ENCODE measurements at places on chromosomes 11 and 22.

GRCh38 chr11:113465786-113466185 lies 9.4 kb downstream of the DRD2 start:
- DNase-seq = no peak

DNA sequence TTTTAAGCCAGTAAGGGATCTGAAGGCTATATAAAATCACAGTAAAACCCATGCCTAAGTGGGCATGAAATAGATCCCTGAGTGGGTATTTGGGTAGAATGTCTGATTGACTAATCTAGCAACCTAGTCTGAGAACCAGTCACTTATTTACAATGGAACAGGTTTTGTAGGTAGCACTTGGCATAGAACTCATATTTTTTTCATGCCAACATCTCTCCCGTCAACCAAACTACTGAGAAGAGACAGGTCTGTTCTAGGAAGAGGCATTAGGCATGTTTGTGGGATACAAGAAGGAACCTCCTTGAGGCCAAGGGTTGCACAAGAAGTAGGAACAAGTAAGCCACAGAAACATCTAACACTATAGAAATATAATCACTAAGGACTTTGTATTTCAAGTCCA lies 840.4 kb upstream of the TENM4 start:
- no peak for DNase-seq

GRCh38 chr22:25051983-25052710 lies 99.6 kb downstream of the KIAA1671 start:
- no peak for DNase-seq

DNA sequence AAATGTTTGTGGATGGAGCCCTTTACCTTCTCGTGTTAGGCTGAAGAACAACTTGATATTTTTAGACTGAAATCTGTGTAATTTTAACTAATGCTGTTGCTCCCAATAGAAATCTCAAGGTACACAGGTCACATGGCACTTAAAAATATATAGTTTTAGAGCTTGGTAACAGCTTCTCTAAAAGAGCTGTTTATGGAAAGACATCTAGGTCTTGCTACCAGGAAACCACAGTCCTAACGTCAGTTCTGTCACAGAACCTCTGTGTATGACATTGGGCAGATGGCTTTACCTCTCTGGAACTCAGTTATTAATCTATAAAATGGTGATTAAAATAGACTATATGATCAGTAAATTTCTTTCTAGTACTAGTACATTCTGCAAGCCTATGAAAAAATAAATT lies 35.4 kb downstream of the PAK1 start:
- no peak for DNase-seq

- no peak for DNase-seq
These were observed 20.2 kb downstream of the BPIFC start for GRCh38 chr22:32444068-32444467.

DNA sequence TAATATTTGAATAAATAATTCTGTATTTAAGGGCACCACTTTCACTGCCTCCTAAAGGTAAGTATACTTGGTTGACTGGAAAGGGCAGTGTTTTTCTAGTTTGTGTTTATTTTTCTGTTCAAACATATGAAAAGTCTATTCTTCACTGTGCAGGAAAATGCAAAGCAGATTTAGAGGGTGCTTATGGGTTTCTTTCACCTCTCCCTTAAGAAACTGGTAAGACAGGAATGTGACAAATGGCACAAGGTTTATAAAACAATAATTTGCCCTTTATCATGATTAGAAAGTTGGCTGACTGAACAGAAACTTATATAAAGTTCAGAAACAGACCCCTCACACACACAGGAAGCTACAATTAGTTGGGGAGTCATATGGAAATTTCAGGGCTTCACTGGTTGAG lies 60.6 kb downstream of the PLEKHA7 start:
- no peak for DNase-seq

DNA sequence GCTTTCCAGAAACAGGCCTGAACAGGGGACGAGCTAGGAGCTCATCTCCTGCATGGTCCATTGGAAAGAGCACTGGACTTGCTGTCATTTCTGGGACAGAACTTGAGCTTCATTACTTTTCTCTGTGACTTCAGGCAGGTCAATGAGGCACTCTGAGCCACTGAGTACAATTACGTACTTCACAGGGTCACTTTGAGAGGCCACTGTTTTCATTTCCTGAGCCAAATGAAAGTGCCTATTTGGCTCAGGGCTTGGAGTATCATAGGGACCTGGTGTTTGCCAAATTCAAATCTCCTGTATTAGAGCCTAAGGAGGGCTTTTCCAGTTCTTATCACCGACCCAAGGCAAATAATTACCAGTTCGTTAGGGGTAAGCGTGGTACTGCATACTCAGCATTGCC lies 319.3 kb downstream of the CADM1 start:
- DNase-seq = no peak

DNA sequence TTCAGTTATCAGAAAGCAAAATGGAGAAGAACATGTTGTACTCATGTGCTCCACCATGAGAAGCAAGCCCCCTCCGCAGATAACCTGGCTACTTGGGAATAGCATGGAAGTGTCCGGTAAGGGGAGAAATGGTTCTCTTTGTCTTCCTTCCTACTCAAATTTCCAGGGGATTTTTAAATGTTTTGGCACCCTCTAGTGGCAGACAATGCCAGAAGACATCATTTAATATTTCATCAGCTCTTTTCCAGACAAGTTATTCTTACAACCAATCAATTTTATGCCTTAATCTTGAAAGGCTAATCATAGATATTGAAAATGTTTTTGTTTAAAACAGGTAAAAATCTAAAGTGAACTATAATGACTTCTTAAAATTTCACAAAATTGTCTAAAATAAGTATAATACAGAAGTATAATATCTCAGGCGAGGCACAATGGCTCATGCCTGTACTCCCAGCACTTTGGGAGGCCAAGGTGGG lies 15.7 kb downstream of the CRTAM start:
- peak; percentile 25 for DNase-seq

DNA sequence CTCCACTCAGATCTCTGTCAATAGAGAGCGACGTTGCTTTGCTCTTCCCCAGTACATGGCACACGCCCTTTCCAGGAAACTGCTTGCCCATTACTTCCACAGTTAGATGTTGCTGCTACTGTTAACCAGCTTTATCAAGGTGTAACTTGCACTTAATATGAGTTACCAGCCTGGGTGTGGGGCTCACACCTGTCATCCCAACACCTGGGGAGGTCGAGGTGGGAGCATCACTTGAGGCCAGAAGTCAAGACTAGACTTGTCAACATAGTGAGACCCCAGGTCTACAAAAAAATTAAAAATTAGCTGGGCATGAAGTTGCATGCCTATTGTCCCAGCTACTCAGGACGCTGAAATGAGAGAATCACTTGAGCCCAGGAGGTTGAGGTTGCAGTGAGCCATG lies 177.1 kb upstream of the B3GAT1 start:
- DNase-seq = no peak

DNA sequence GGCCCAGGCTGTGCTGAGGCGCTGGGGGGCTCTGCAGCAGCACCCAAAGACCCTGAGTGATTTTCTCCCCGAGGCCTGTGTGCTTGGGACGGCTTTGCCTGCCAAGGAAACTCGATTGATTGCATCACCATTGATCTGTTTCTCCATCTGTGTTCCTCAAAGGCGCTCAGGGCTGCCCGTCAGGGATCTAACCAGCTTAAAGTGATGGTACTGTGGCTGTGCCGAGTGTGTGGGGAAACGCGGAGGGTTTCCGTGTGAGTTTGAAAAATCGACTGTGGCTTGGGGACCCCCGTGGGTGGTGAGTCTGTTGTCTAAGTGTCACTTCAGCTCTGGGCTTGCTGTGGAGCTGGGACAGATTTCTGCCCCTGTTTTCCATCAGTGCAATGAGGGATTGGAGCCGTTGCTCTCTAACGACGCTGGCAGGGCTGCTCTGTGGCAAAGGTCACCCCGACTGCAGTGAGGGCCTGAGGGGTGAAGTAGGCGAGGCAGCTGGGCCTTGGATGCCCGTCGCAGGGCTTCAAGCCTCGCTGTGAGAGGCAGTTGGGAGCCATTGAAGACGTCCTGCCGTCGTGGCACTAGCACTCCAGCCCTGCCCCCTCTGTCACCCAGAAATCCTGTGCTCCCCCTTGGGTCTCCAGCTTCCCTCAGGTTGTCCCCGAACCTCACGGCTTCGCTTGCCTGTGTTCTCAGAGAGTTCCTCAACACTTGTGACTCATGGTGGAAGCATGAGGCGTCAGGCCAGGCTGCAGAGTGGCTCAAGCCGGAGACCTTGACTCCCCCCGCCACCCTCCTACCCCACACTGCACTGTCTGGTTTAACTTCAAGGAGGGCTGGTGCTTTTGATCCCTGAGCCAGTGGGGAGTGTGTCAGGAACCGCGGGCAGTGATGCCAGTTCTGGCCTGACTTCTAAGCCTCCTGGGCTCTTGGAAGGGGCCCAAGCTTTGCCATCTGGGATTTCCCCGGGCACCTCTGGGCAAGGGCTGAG lies 21.8 kb downstream of the CACNA1I start:
- DNase-seq = no peak

GRCh38 chr22:40332319-40332781 lies 13.9 kb upstream of the ADSL start:
- no peak for DNase-seq

GRCh38 chr11:36446135-36446534 lies 63.9 kb downstream of the TRAF6 start:
- DNase-seq = no peak

GRCh38 chr11:30545507-30545906 lies 40.6 kb downstream of the MPPED2 start:
- no peak for DNase-seq

- DNase-seq = no peak
These were observed 100.0 kb downstream of the RPS6KA4 start for GRCh38 chr11:64458997-64459396.

GRCh38 chr11:133936136-133936535 lies 20.6 kb downstream of the IGSF9B start:
- DNase-seq = no peak

DNA sequence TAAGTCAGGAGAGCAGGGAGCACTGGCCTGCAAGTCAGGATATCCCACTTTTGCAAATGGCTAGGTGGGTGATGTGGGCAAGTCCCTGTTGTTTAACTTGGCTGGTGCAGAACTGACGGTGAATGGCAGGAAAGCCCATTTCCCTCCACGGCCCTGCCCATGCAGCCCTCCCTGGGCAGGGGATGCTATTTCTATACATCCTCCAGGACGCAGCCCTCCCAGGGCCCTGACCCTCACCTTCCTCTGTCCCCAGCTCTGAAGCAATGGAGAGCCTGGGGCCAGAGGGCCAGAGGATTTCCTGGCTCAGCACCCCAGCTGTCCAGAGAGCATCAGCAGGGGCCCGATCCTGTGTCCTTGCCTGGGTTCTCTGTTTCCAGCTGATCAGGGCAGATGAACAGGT lies 91.3 kb downstream of the TSPAN18 start:
- no peak for DNase-seq

- DNase-seq = no peak
These were observed 858.8 kb downstream of the TBC1D22A start for GRCh38 chr22:47621253-47621652.

DNA sequence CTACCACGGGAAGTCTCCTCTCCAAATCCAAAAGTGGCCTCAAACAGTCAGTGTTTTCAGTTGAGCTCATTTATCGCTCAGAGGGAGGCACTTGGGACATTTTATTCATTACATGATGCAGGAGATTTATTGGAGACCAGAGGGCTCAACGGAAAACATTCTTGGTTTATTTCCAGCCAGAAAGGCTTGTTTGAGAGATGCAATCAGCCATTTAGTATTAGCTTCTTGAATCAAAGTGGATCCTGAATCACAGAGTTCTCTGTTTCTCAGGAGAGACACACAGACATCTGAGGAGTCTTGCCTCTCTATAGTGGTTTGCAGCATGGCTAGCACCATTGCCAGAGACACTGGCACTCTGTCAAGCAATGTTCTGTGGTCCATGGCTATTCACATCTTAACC lies 31.5 kb downstream of the CD44 start:
- no peak for DNase-seq

- DNase-seq = no peak
These were observed 1059.5 kb downstream of the FAM181B start for GRCh38 chr11:81674211-81674610.

GRCh38 chr11:19164881-19165280 lies 36.9 kb downstream of the CSRP3 start:
- DNase-seq = no peak

- DNase-seq = no peak
These were observed 111.5 kb downstream of the ST3GAL4 start for GRCh38 chr11:126467046-126467370.

DNA sequence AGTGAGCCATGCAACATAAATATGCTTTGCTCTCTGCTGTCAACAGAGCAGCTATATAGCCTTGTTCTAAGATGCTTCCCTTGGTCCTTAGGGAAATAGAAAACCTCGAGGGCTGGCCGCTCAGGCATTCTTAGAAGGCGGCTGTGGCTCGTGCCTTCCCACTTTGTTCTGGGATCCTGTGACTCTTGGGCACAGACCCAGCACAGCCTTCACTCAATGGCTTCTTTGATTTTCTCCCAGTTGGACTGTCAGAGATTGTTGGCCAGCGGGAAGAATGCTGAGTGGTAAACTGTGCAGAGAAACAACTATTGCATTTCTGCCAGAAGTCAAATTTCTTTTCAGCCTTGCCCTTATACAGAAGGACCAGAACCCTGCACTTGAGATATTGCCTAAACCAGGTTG lies 9.5 kb upstream of the MICAL2 start:
- no peak for DNase-seq

- DNase-seq = no peak
These were observed 18.1 kb upstream of the ACR start for GRCh38 chr22:50719814-50720300.

- DNase-seq = no peak
These were observed 30.6 kb downstream of the MUC6 start for GRCh38 chr11:1005928-1006327.

DNA sequence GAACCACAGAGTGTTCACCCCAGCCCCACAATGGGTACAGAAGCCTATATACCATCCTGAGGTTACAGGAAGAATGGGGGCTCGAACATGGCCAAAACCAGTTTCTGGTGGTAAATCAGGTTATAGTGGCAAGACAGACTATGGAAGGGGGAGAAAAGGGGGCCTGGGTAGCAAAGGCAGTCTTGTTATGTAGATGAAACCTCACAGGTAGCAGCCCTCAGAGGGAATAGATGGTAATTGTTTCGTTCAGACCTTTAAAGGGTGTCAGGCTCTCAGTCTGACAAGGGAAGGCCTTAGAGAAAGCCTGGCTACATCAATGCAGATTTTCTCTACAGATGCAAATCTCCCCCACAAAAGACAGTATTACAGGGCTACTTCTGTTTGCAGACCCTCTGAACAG lies 3.4 kb downstream of the CAPN1 start:
- DNase-seq = no peak

DNA sequence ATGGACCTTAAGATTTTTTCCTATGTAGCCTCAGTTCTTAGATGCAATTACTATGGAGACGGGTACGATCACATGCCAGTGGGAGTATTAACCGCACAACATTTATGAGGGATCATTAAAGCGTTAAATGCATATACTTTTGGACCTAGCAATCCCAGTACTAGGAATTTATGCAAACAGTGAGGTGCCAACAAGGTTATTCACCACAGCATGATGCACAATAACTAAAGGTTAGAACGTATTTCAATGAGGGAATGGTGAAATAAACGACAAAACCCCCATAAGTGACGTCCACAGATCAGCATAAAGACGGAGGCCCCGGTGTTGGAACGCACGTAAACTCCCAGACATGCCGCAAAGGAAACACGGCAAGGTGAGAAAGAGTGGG lies 539 bp downstream of the SIRT3 start:
- DNase-seq = no peak

- DNase-seq = no peak
These were observed 57.0 kb downstream of the BRD1 start for GRCh38 chr22:49770547-49771265.

All from effector CD8-positive, alpha-beta T cell (primary cell).